ENCODE measurements at places on chromosomes 7 and 10.

- no peak for DNase-seq
Observed at GRCh38 chr10:132019366-132019765, 37.6 kb upstream of the BNIP3 start.

- no peak for DNase-seq
Observed at GRCh38 chr7:116601426-116601825, 70.6 kb upstream of the MET start.

DNA sequence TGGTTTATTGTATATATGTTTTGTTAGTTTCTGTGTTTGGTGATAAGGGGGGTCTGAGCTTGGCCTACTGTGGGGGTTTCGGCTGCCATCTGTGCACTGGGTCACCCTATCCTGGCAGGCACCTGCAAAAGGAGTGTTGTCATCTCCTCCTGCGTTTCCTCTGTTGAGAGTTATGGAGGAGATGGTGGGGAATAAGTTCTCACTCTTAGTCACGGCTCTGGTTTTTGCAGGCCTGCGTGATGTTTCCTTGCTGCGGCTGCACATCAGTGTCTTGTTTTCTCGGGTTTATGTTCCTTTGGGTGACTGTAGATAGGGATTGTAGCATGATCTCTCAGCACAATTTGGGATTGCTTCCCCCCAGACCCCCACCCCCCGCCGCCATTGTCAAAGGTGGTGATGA is 36.8 kb downstream of the CCM2 start:
- no peak for DNase-seq

DNA sequence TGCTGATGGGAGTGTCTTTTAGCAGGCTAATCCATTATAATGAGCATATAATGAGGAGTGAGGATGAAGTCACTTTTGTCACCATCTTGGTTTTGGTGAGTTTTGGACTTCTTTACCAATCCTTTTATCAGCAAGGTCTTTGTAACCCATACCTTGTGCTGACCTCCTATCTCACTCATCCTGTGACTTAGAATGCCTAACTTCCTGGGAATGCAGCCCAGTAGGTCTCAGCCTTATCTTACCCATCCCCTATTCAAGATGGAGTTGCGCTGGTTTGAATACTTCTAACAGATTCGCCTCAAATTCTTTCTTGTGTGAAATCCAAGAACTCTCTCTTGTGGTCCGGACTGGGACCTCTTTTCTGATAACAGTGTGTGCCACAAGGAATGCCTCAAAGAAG is 253.1 kb upstream of the CACNA2D1 start:
- DNase-seq, result no peak

- DNase-seq, result peak; percentile 74
Observed at GRCh38 chr10:79400146-79401004, 45.0 kb downstream of the ZCCHC24 start.

DNA sequence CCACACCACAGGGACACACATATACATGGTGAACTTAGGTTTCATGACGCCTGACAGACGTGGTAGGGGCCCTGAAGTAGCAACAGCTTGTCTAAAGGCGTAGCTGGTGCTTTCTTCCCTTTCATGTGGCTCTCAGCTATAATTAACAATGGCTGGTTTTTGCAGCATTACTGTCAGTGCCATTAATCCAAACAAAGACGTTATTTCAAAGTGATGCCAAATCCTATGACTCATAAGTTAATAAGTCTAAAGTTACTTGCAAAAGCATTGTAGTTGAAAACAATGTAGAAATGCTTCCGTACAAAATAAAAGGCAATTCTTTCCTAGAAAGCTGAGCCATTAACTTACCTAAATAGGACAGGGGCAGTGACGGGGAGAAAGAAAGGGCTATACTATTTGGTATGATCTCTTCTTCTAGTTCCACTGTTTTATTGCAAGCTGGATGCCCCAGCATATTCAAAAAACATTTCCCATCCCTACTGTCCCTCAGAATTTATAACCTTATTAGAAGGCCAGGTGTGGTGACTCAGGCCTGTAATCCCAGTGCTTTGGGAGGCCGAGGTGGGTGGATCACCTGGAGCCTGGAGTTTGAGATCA is 105.4 kb downstream of the ODAD2 start:
- no peak for DNase-seq

All from D341Med (cell line).